ENCODE measurements at places on chromosomes 12 and 14.

DNA sequence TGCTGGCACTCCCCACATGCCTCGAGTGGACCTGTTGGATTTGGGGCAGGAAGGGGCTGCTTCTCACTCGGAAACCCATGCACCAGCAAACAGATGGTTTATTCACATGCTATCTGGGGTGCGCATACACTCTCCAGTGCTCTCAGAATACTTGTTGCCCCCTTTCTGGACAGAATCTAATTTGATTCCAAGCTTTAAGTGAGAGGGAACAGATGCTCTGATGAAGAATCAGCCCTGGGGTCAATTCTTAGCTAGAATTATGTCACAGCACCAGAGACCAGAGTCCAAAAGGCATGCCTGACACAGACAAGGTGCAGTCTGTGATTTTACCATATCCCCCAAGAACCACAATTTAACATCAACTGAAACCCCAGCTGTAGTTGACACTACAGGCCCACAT, 83.8 kb downstream of the SPTB start:
- no peaks in the 10 kb centered on the region for H3K36me3 ChIP-seq
- H3K27ac ChIP-seq: no peak overlapping the region
- no peak for DNase-seq

DNA sequence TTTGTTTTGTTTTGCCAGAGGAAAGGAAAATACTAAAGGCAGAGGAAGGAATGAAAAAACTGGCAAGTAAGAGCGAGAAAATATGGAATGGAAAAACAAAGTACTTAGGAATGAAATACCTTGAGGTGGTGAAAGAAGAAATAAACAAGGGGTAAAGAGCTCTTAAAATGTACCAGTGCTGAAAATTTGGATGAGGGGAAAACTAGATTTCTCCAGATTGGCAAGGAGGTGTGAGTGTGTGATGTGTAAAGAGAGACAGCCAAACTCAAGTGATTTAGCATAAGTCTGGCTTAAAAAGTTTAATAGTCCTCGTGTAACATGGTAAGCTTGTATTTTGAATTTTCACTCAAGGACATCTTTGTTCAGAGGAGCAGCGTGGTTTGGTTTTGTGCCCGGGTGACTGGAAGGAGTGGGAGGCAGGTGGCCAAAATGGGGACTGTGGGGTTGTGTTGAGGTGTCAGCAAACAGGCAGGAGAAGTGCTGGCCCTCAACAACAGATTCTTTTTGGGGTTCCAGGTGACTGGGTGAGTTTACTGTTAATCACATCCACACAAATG, 102.7 kb downstream of the DACT1 start:
- no peaks in the 10 kb centered on the region for H3K36me3 ChIP-seq
- no peak overlapping the region for H3K4me3 ChIP-seq
- H3K27ac ChIP-seq: no peak overlapping the region
- no peaks in the 10 kb centered on the region for H3K27me3 ChIP-seq
- DNase-seq: no peak

- H3K4me1 ChIP-seq: no peaks in the 10 kb centered on the region
- DNase-seq: no peak
- H3K36me3 ChIP-seq: no peaks in the 10 kb centered on the region
These were observed 201.5 kb upstream of the CAND1 start for GRCh38 chr12:67067453-67068203.

DNA sequence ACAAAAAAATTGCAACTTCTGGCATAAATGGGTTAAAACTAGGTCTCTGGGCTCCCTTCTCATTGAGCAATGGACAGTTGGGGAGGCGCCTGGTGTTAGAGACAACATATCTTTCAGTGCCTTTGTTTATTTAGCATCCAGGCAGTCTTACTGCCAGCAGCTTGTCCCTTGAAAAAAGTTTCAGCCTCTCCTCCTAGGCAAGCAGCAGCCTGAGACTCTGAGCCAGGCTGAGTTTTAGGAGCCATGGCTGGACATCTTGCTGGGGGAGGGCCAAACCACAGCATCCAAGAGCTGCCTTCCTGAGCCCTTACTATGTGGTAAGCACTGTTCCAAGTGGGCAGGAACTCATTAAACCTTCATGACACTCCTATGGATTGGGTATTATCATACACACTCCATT, 10.1 kb upstream of the JDP2 start:
- H3K36me3 ChIP-seq: no peaks in the 10 kb centered on the region
- no peaks in the 10 kb centered on the region for H3K4me1 ChIP-seq
- no peaks in the 10 kb centered on the region for H3K27me3 ChIP-seq
- H3K27ac ChIP-seq: no peak overlapping the region
- no peak for DNase-seq

GRCh38 chr12:125797421-125798175, 732.4 kb downstream of the AACS start:
- H3K27ac ChIP-seq: no peak overlapping the region
- H3K27me3 ChIP-seq: no peaks in the 10 kb centered on the region
- H3K4me3 ChIP-seq: no peak overlapping the region
- no peaks in the 10 kb centered on the region for H3K36me3 ChIP-seq
- no peak for DNase-seq

- no peak overlapping the region for H3K27ac ChIP-seq
- no peak overlapping the region for H3K4me3 ChIP-seq
- H3K36me3 ChIP-seq: no peaks in the 10 kb centered on the region
- DNase-seq: no peak
- H3K27me3 ChIP-seq: no peaks in the 10 kb centered on the region
These were observed 83.8 kb downstream of the PTPRB start for GRCh38 chr12:70553391-70553859.

GRCh38 chr12:131759176-131759575, 48.3 kb downstream of the SFSWAP start:
- H3K27ac ChIP-seq: no peak overlapping the region
- no peaks in the 10 kb centered on the region for H3K4me1 ChIP-seq
- H3K27me3 ChIP-seq: no peaks in the 10 kb centered on the region
- H3K4me3 ChIP-seq: no peak overlapping the region

DNA sequence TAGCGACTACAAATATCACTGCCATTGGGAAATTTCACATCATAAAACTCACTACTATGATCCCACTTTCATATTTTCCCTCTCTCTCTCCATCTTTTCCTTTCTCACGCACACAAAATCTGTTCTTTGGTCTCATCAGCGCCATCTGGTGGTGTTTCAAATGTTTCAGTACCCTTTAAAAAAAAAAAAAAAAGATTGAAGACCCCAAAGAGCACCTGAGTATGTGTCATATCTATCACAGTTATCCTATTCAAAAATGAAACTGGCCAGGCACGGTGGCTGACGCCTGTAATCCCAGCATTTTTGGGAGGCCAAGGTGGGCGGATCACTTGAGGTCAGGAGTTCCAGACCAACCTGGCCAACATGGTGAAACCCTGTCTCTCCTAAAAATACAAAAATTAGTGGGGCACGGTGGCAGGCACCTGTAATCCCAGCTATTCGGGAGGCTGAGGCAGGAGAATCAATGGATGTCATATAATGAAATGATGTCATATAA, 72.4 kb downstream of the TTC9 start:
- H3K4me3 ChIP-seq: no peak overlapping the region
- DNase-seq: no peak
- H3K27me3 ChIP-seq: no peaks in the 10 kb centered on the region
- H3K36me3 ChIP-seq: no peaks in the 10 kb centered on the region

GRCh38 chr14:100535287-100536120, 51.7 kb downstream of the BEGAIN start:
- H3K27ac ChIP-seq: no peak overlapping the region
- no peak overlapping the region for H3K4me3 ChIP-seq
- DNase-seq: peak; percentile 46
- no peaks in the 10 kb centered on the region for H3K27me3 ChIP-seq
- H3K36me3 ChIP-seq: no peaks in the 10 kb centered on the region
- peaks cover 10% of the 10 kb centered on the region for H3K4me1 ChIP-seq

GRCh38 chr14:93319958-93320357, 12.9 kb downstream of the BTBD7 start:
- no peaks in the 10 kb centered on the region for H3K27me3 ChIP-seq
- H3K4me1 ChIP-seq: peaks cover 22% of the 10 kb centered on the region
- no peak for DNase-seq
- H3K4me3 ChIP-seq: no peak overlapping the region
- no peak overlapping the region for H3K27ac ChIP-seq

GRCh38 chr14:100694579-100695422, 31.9 kb upstream of the DLK1 start:
- H3K4me3 ChIP-seq: no peak overlapping the region
- H3K27ac ChIP-seq: no peak overlapping the region
- no peaks in the 10 kb centered on the region for H3K4me1 ChIP-seq
- no peaks in the 10 kb centered on the region for H3K36me3 ChIP-seq
- no peak for DNase-seq

DNA sequence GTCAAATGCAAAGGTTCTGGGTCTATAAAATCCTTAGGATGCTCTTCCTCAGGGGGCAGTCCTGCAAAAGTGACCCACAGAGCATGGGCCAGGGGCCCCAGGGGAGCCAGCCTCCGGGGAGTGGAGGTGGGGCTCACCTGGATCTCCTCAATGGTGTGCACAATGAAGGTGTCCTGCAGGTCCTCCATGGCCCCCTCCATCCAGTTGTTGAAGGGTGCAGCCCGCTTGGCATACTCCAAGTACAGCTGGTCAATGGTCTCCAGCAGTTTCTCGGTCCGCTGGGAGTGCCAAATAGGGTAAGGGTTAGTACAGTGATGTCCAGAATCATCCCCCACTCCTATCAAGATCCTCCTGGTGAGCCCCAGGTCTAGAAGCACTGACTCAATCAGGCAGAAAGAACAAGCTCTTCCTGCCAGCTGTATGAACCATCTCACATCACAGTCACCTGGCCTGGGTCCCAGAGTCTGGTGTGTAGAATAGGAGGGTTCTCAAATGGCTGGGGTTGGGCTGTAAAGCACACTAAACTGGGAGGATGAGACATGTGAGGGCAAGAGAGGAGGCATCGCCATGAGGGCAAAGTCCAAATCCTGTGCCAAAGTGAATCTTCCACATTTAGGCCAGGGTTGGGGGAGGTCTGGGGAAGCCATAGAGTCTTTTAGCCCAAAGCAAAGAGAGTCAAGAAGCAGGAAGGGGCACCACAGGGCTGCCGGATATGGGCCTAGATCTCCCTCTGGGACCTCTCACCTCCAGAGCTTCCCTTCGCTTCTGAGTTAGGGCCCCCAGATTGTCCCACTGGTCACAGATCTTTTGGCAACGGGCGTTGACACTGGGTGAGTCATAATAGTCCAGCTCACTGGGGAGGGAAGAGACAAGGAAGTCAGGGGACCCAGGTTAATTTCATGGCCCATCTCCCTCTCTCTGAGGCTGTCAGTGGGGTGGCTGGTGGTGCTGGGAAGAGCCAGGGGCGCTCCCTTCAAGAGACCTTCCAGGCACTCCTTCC, 91.5 kb upstream of the ZFP36L1 start:
- H3K4me3 ChIP-seq: no peak overlapping the region
- no peaks in the 10 kb centered on the region for H3K27me3 ChIP-seq
- H3K36me3 ChIP-seq: peaks cover 94% of the 10 kb centered on the region
- no peaks in the 10 kb centered on the region for H3K4me1 ChIP-seq
- no peak overlapping the region for H3K27ac ChIP-seq

DNA sequence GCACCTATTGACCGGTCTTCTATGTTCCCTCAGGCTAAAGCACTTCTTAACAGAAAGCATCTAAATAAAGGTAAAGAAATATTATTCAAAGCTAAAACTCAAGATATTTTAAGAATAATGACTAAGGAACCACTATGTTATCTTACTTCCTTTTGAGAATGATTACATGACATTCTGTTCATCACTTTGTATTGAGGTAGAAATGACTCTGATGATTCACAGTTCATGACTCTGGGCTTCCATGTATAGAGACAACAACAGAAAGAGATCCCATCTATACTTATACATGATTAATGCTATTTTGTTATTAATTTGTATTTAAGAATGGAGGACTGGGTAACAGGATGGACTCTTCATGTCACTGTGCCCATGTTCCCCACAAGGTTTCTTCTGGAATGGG, 218.3 kb upstream of the OR4E1 start:
- no peak overlapping the region for H3K27ac ChIP-seq
- H3K36me3 ChIP-seq: no peaks in the 10 kb centered on the region
- H3K4me3 ChIP-seq: no peak overlapping the region
- DNase-seq: no peak
- no peaks in the 10 kb centered on the region for H3K4me1 ChIP-seq
- no peaks in the 10 kb centered on the region for H3K27me3 ChIP-seq

DNA sequence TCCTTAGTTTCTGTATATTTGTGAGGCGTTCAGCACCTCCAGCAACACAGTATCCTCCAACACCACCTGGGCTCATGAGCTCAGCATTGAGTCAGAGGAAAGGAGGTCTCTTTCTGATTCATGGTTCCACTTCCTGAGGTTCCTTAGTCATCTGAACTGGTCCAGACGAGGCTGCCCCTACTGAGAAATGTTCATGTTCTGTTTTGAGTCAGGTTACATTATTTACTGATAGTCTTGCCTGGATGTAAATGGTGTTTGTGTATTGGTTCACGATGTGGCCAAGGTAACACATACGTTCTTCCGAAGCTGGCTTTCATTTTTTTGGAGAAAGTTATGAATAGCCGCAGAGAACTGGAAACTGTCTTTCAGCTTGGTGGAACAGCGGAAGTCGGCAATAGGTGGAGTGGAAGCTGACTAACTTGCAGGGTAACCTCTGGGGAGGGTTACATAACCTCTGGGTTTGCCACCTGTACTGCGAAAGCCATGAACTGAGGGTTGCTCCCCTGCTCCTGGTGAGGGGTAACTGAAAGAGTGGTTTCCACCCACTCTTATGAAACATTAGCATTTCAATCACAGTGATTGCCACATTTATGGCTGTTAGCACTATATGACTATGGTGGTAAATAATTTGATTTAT, 42.2 kb upstream of the MANSC4 start:
- no peak overlapping the region for H3K27ac ChIP-seq
- H3K4me3 ChIP-seq: no peak overlapping the region
- no peaks in the 10 kb centered on the region for H3K36me3 ChIP-seq
- peaks cover 4% of the 10 kb centered on the region for H3K4me1 ChIP-seq

- no peak for DNase-seq
- H3K27ac ChIP-seq: no peak overlapping the region
- no peak overlapping the region for H3K4me3 ChIP-seq
- H3K4me1 ChIP-seq: no peaks in the 10 kb centered on the region
- H3K27me3 ChIP-seq: no peaks in the 10 kb centered on the region
- no peaks in the 10 kb centered on the region for H3K36me3 ChIP-seq
These were observed 393.1 kb upstream of the NOVA1 start for GRCh38 chr14:26990946-26991345.

- H3K36me3 ChIP-seq: no peaks in the 10 kb centered on the region
- peaks cover 5% of the 10 kb centered on the region for H3K4me1 ChIP-seq
- no peak overlapping the region for H3K4me3 ChIP-seq
- no peaks in the 10 kb centered on the region for H3K27me3 ChIP-seq
- H3K27ac ChIP-seq: no peak overlapping the region
These were observed 22.7 kb upstream of the TMPO start for GRCh38 chr12:98492580-98493140.

GRCh38 chr12:93448796-93449195, 7.0 kb upstream of the UBE2N start:
- DNase-seq: no peak
- H3K27me3 ChIP-seq: no peaks in the 10 kb centered on the region
- H3K4me3 ChIP-seq: no peak overlapping the region
- H3K4me1 ChIP-seq: no peaks in the 10 kb centered on the region
- H3K36me3 ChIP-seq: no peaks in the 10 kb centered on the region
- H3K27ac ChIP-seq: no peak overlapping the region

DNA sequence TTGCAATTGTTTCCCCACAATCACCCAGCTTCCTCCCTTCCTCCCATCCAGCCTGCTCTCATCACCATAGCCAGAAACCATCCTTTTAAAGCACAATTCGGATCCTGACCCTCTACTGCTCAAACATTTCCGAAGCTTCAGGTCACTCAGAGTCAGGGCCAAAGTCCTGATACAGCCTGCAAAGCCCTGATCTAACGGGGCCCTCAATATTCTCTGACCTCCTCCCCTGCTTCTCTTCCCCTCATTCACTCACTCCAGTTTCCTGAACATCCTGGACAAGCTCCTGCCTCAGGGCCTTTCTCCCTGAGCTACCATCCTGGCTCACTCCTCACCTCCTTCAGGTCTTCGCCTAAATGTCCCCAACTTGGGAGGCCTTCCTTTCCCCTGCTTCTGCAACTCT, 46.1 kb downstream of the PITPNM2 start:
- H3K36me3 ChIP-seq: no peaks in the 10 kb centered on the region
- peak overlapping the region; percentile 12 for H3K4me3 ChIP-seq
- DNase-seq: no peak
